ENCODE measurements at places on chromosomes 6 and 20.

GRCh38 chr6:158718461-158719046 is 68.7 kb downstream of the SYTL3 start:
- DNase-seq = no peak

GRCh38 chr6:134503585-134504281 is 185.8 kb upstream of the SGK1 start:
- no peak for DNase-seq

- DNase-seq = no peak
Measured at GRCh38 chr20:49381558-49382493, 100.6 kb downstream of the KCNB1 start.

DNA sequence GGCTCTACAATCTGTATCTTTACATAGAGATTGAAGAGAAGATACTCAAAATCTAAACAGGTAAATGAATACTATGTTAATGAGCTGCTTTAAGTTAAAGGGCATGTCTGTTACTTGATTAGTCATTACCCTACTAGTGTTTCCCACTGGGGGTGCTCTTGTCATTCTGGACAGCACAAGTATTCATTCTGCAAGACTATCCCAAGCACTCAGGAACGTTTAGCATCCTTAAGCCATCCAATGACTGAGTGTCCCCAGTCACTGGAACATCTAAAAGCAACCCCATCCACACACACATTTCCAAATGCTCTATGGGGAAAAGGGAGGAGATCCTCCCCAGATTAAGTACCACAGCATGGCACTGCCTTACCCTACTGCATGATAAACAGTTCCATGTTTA is 25.7 kb downstream of the EZR start:
- DNase-seq = no peak

GRCh38 chr6:109791301-109791700 is 100.2 kb downstream of the FIG4 start:
- DNase-seq = no peak

- no peak for DNase-seq
Measured at GRCh38 chr6:34280216-34280615, 31.4 kb upstream of the SMIM29 start.

DNA sequence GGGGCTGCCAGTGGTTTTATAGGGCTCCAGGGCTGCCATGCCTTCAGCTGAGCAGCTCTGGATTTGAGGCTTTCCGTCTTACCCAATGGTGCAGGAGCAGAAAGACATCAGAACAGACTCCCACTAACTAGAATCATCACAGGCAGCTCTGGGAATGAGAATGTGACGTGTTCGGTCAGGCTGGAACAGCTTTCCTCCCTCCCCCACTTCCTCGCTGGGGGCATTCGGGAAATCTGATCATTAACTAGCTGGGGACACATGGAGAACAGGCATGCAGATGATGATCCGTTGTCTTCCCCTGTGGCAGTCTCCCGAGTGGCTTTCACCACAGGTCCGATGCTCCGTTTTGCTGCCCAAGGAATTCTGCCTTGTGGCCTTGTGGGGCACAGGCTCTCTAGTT is 5.5 kb upstream of the MTG2 start:
- no peak for DNase-seq
